HAP-1 (cell line): ENCODE measurements at places on chromosomes 6 and 20.

GRCh38 chr6:106546261-106546690, 83.0 kb downstream of the RTN4IP1 start:
- DNase-seq: no peak

- DNase-seq: no peak
Observed at GRCh38 chr6:36350681-36351571, 14.2 kb upstream of the BNIP5 start.

DNA sequence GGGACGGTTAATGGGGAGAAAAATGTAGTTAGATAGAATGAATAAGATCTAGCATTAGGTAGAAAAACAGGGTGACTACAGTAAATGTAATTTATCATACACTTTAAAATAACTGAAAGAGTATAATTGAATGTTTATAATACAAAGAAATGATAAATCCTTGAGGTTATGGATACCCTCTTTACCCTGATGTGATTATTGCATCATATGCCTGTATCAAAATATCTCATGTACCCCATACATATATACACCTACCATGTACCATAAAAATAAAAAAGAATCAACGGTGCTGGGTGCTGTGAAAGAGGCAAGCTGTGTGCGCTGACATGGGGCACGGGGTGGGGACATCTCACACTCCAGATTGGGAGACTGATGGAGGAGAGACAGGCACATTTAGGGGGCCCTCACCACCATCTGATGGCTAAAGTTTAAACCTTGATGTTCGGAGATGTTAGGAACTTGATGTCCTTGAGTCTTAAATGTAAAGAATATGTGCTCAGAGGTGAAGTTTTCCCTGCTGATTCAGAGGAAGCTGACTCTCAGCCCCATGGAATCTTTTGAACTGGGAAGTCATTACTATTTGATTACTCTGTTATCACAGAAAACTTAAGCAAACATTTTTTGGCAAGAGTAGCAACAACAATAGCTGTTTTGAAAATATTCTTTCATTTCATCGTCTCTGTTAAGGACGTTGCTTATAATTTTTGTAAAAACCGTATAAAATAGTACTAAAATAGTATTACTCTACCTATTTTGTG, 26.4 kb upstream of the RFPL4B start:
- DNase-seq: no peak

GRCh38 chr6:4470698-4471210, 305.4 kb upstream of the CDYL start:
- no peak for DNase-seq

DNA sequence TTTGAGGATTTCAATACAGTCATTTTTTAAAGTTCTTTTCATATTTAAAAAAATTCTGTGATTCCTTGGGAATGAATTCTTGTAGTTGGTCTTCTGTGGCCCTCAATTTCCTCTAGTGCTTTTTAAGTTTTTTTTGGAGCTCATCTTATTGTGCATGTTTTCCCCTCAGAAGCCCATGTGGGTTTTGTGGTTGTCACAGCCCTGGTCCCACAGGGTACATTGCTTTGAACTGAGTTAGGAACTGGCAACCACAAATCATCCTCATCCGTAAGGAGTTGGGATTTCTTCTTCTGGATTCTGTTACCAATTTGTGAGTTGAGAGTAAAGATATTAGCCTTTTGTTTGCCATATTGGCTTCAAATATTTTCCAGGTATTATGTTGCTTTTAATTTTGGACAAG, 89.9 kb downstream of the AKAP7 start:
- no peak for DNase-seq
